ENCODE measurements at places on chromosomes 3 and 15. TPM values are rescaled to one million over a fixed set of nuclear protein-coding genes. Genes with fewer than 3 reads are reported as not detected.

SKOR1 gene
- total RNA-seq, result 4.0 TPM

GPR27 gene
- 4.7 TPM for total RNA-seq

ELL3 gene
- total RNA-seq, result 0.51 TPM

GPR149 gene
- total RNA-seq, result 0.25 TPM

CLDN16 gene
- total RNA-seq, result not detected

SNRPN gene
- total RNA-seq, result 284 TPM

TMCO5A gene
- not detected for total RNA-seq

VPS13C gene
- 93.8 TPM for total RNA-seq

GCNT3 gene
- total RNA-seq, result not detected

KIF7 gene
- total RNA-seq, result 9.3 TPM

GHSR gene
- total RNA-seq, result not detected

LRRIQ4 gene
- total RNA-seq, result 0.29 TPM

PIF1 gene
- total RNA-seq, result 8.6 TPM

KNG1 gene
- total RNA-seq, result not detected

HTR3C gene
- not detected for total RNA-seq

ISLR2 gene
- 21.1 TPM for total RNA-seq

UBAP1L gene
- 4.6 TPM for total RNA-seq

RASGRF1 gene
- total RNA-seq, result 0.32 TPM

BLM gene
- total RNA-seq, result 5.4 TPM

A4GNT gene
- not detected for total RNA-seq

NANOGP8 gene
- total RNA-seq, result 0.86 TPM

NISCH gene
- total RNA-seq, result 280 TPM

CA12 gene
- total RNA-seq, result not detected

MFAP1 gene
- total RNA-seq, result 29.2 TPM

PAQR5 gene
- total RNA-seq, result not detected

IMPG2 gene
- 2.4 TPM for total RNA-seq

All from glutamatergic neuron (in vitro differentiated cells).